ENCODE measurements at places on chromosomes 2 and 18. TPM values are rescaled to one million over a fixed set of nuclear protein-coding genes. Genes with fewer than 3 reads are reported as not detected.

RTP5 gene
- 0.47 TPM for total RNA-seq

DNA sequence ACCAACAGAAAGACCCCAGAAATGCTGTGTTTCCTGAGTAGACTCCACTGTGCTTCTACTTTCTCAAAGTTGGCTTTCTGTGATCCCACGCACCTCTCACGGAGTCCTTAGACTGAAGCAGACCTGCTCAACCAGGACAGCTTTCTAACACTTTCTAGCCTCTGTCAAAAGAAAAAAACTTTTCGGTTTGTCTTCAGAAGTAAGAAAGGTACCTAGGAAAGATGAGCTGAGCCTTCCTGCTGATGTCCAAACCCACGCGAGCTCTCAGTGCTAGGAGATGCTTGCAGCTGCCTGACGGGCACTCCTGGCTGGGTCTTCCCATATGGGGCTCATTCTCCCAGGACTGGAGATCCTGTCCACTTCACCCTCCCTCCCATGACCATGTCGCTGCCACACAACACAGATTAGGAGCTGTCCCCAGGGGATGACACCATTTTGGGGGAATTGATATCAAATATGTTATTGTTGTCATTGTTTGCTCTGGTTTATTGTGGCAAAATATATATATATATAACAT, 49.2 kb upstream of the DAPL1 start:
- DNase-seq = no peak

GPR45 gene
- total RNA-seq = 0.68 TPM

DNA sequence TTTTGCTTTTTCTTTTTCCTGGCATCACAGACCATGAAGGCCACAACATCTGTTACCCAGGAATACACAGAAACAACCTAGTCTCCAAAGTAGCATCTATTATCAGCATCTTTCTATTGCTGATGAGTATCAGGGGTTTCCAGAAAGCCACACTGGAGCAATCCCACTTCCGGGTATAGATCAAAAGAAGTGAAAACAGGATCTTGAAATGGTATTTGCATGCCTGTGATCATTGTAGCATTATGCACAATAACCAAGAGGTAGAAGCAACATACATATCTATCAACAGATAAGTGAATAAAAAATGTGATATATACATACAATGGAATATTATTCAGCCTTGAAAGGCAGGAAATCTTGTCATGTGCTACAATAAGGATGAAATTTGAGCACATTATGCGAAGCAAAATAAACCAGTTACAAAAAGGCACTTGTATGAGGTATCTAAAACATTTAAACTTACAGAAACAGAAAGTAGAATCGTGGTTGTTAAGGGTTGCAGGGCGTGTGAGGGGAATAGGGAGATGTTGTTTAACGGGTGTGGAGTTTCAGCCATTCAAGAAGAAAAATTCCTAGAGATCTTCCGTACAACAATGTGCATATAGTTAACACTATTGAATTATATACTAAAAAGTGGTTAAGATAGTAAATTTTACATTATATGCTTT, 115.1 kb downstream of the KCNE4 start:
- no peak for DNase-seq

- DNase-seq = no peak
Observed at GRCh38 chr2:20165677-20166509, 59.0 kb downstream of the SDC1 start.

- no peak for DNase-seq
Observed at GRCh38 chr2:235996419-235996818, 171.8 kb downstream of the GBX2 start.

- DNase-seq = no peak
Observed at GRCh38 chr2:113213061-113213930, 39.5 kb downstream of the PSD4 start.

GRCh38 chr2:29164091-29164846, 49.1 kb downstream of the CLIP4 start:
- DNase-seq = no peak

DNA sequence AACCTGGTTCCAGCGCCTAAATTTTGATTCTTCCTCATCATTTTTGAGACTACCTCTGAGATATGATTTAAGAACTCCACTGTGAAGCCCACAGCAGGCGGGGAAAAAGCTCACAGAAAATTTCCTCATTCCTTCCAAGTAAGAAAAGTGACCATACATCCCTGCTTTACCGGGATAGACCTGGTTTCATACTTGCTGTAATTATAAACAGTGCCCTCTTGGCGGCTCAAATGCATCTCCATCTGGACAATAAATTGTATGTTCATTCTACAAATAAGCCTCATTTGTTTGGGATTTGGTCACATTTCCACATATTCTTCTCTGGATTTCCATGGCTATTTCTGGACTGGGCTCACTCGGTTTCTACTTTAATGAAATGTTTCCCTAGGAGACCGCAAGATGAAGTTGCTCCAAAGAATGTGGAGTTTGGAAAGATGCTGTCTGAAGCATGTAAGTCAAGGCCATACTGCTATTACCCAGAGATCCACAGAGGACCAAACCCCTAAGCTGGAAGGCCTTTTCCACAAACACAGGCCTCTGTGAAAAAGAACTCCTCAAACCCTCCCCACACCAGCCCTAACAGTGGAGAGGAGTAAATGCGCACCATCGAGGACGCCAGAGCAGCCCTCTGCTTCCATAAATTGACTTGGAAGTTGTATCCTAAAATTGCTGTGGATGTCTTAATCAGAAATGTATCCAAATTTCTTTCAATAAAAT, 13.9 kb downstream of the STAT1 start:
- no peak for DNase-seq

- DNase-seq = no peak
Observed at GRCh38 chr18:40250236-40250635, 1704.8 kb upstream of the PIK3C3 start.

CD8B2 gene
- 0.25 TPM for total RNA-seq

EVX2 gene
- total RNA-seq = 3.1 TPM

PRSS56 gene
- total RNA-seq = 0.87 TPM

DNA sequence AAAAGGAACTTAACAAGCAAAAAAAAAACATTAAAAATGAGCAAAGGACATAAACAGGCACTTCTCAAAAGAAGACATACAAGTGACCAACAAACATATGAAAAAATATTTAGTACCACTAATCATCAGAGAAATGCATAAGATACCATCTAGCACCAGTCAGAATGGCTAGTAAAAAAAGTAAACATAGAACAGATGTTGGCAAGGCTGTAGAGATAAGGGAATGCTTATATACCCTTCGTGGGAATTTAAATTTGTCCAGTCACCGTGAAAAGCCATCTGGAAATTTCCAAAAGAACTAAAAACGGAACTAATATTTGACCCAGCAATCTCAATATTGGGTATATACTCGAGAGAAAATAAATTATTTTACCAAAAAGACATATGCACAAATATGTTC, 1751.3 kb upstream of the LRRTM1 start:
- DNase-seq = no peak

IL37 gene
- 1.5 TPM for total RNA-seq

MRPL19 gene
- total RNA-seq = 27.9 TPM

DNA sequence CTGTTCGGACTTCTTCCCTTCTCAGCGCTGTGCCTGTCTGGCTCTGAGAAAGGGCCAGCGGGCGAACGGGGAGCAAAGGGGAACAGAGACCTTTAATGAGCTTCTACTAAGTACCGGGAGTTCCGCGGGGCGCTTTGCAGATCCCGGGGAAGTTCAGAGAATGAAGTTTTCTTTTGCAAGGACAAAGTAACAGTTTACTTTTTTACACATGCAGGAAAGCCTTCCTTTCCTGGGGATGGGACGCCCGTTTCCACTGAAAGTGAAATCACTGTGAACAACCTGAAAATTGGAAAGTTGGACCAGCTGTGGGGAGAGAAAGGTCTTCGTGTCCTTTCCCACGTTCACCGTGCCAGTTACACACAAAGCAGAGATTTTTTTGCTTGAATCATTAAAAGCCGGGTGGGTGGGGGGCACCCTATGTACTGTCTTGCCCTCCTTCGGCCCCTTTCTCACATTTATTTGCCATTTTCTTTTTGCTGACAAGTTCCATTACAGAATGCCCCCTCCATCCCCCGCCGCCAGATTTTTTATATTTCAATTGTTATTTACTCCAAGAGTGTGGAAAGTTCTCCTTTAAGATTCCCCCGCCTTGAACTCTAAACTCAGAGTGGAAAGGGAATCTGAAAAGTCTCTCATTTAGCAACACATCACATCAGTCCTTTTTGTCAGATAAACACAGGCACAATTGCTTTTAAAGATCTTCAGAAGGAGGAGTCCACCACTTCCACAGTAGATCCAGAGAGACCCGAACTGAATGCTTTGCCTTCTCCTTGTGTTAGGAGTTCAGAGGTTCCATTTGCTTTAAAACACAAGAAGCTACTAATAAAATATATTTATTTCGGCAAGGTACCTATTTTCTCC, 1.1 kb upstream of the FN1 start:
- peak; percentile 36 for DNase-seq

DNA sequence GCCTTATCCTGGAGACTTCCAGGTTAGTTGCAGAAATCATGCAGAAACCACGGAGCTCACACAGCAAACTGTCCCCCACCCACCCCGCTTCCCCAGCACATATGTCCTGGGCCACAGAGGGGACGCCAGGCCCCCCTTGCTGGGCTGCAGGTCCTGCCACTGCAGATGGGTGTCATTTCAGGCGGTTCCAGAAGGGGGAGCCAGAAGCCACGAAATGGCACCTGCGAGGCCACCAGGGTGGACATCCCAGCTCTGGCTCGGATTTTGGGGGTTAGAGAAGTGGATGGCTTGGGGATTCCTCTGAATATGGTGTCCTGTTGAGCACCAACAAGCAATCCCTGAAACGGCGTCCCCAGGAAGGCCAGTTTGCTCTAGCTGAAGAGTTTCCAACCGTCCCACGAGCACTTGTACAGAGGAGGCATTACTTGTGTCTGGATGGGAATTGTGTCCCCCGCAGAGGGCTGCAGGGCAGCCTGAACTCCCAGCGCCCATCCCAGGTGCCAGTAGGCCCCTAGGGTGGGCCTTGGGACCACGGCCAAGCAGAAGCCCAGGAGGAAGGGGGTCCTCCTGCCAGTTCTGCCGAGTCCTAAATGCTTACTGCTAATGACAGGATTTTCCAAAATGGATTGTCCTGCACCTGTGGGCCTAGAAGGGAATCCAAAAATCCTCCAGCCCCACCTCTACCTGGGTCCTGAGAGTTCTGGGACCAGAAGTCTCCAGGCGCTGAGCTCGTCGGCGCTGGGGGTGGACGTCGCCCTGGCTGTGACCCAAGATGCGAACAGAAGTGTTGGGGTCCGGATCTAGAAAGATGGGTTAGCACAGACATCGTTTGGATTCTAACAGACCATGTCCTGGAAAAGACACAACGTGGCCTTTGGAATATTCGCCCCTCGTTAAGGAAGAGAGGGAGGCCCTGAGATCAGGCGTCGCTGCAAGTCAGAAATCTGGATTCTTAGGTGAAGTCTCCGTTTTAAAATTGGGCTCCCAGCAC, 14.6 kb upstream of the NFATC1 start:
- DNase-seq = peak; percentile 79

- no peak for DNase-seq
Observed at GRCh38 chr2:38731090-38731489, 20.1 kb downstream of the SRSF7 start.

GRCh38 chr18:25495606-25496005, 143.6 kb upstream of the ZNF521 start:
- no peak for DNase-seq

SKA1 gene
- 6.6 TPM for total RNA-seq

GRCh38 chr18:42242758-42243157, 287.7 kb downstream of the PIK3C3 start:
- DNase-seq = no peak

DNA sequence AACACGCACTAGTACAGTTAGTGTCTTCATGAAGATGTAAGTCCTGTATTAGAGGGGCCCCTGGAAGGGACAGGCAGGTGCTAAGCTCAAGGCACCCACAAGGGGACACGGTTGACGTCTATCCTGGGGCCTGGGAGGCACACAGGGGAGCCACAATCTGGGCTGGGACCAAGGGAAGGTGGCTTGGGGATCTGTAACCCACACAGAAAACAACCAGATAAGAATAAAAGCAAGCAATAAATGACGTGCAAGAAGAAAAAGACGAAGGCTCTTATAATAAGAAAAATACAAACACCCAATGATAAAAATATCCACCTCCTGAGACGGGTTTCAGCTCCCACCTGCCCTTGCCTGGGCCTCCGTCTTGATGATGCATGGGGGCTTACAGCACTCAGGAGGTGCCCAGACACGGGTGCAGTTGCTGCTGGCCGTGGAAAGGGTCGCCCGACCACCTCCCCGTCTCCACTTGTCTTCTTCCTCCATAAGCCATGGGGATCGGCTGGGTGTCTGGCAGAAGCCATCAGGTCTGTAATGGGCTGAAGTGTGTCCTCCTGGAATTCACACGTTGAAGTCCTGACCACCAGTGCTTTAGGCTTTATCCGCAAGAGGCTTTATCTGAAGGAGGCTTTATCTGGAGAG, 73.9 kb downstream of the TWIST2 start:
- DNase-seq = no peak

GRCh38 chr2:34985474-34985873, 1370.1 kb upstream of the CRIM1 start:
- no peak for DNase-seq

MSTN gene
- 0.19 TPM for total RNA-seq

CEBPZOS gene
- total RNA-seq = 26.9 TPM

DNA sequence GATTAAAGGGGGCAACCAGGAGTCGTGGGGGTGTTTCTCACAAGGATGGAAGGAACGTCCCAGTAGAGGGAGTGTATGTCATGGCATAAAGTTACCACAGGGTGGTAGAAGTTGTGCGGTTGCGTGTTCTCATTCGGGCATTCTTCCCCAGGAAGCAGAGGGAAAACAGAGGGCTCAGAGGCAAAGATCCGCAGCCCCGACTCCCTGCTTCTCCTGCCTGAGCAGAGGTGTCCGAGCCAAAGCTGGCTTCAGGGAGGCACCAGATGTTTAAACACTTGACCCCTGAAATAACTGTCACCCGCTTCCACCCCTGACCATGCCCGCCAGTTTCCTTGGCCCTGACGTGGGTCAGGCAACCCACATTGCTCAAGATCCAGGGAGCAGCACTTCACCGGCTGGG, 83.7 kb downstream of the EN1 start:
- no peak for DNase-seq

MC4R gene
- not detected for total RNA-seq

- no peak for DNase-seq
Observed at GRCh38 chr2:149021761-149022160, 16.7 kb upstream of the LYPD6B start.

DNA sequence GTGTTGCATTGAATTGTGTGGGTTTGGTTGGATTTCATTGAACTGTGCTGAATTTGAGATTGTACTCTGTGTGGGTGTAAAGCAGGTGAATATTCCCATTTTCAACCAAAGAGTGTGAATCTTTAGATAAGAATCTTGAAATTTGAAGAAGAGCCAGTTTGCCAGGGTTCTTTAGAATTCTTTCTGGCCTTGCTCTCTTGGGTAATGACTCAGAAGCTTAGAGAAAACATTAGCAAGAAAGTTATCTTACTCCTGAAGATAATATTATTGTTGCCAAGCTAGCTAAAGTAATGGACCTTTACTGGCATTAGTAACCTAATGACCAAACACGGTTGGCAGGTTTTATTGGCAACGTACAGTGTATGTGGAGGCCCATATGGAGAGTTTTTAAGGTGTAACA, 46.4 kb upstream of the SIX3 start:
- DNase-seq = no peak

DNA sequence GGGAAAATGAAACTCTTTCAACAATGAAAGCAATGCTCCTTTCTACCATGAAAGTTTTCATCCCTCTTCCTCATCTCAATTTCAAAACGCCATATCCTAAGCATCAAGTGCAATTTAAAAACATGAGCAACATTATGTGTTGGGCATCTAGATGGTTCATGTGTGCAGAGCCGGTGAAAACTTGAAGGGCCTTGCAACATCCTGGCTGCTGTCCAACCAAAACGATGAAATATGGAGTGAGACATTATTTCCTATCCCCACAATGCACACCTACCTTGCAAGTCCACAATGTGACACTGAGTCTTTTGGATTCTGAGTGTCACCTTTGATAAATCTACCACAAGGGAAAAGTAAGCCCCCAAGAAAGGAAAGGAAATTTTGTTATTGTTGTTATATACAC, 110.0 kb downstream of the NCKAP5 start:
- DNase-seq = no peak
